NCI-H446 treated with DMSO at 0.1 percent for 48 hours (cell line): ENCODE measurements at places on chromosomes 3 and 15.

DNA sequence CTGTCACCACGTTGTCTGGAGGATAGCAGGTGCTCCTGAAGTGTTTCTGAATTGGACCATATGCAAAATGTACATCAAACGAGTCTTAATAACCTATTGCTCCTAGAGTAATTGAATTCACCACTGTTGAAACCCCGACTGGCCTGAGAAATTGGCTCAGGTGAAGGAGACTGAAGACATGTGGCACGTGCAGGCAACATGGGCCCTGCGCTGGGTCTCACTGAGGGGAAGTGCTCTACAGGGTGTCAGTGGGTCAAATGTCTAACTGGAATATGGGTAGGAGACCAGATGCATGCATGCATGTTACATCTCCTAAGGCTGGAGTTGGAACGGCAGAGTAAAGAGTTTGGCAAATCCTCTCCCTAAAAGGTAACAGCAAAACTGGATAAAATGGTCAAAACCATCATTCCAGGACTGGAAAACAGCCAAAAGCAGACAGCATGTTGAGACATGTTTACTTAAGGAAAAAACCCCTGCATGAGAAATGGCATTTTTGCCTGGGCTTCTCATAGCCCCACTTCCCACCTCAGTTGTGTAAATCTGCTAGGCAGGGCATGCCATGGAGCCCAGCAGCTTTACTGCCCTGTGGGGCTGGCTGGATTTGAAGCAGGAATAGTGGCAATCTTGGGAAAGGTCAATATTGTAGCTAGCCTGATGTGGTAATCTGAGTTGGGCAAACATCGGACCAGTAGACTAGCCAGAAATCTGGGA lies 131.3 kb downstream of the TJP1 start:
- no peak for DNase-seq

GRCh38 chr3:101819649-101820206 lies 29.6 kb upstream of the NFKBIZ start:
- DNase-seq: no peak

GRCh38 chr15:63070681-63071129 lies 28.2 kb downstream of the TPM1 start:
- DNase-seq: no peak

- DNase-seq: no peak
These were observed 99.3 kb downstream of the BDH1 start for GRCh38 chr3:197456261-197457091.

DNA sequence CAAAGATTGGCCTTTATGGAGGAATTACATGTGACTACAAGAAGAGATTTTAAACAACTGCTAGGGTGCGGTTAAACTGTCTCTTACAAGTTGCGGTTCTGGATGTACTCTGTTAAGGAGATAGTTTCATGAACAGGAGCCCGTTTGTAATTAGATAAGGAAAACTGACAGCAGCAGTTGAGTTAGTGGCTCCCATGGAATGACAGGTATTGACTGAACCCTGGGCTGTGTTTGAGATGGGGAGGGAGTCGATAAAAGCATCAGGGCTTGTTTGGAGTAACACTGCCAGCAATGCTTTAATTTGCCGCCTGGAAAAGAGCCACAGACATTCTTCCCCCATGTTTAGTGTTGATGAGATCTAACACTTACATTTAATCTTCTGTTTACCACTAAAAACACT lies 139.9 kb downstream of the ROBO2 start:
- no peak for DNase-seq

DNA sequence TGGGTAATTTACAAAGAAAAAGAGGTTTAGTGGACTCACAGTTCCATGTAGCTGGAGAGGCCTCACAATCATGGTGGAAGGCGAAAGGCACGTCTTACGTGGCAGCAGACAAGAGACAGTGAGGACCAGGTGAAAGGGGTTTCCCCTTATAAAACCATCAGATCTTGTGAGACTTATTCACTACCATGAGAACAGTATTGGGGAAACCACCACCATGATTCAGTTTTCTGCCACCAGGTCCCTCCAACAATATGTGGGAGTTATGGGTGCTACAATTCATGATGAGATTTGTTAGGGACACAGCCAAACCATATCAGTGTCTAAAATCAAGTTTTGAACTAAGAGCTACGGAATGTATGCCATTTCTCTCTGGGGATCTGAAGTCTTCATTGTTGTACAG lies 354.8 kb upstream of the C2CD4B start:
- no peak for DNase-seq

DNA sequence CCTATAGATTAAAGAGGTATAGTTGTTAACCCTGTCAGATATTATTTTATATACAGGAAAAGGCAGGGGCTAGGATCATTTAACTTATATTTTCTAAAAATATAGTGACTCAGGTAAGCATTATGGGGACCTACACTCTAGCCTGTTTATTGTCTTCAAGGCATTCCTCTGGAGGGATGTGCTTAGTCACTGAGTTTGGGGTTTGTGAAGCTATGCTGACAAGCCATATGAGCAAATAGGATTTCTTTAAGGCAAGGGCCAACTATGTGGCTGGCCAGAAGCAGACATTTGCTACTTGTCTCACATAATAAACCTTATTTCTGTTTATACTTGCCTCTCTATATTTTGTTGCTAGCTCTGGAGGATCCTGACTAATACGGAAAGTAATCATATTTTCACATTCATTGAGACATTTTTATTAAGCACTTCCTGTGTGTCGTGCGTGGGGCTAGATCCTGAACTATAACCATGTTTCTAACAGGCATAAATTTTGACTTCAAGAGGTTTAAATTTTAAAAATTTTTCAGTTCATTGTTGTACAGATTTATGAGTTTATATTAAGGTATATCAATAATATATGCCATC lies 153.4 kb downstream of the OTOL1 start:
- no peak for DNase-seq

DNA sequence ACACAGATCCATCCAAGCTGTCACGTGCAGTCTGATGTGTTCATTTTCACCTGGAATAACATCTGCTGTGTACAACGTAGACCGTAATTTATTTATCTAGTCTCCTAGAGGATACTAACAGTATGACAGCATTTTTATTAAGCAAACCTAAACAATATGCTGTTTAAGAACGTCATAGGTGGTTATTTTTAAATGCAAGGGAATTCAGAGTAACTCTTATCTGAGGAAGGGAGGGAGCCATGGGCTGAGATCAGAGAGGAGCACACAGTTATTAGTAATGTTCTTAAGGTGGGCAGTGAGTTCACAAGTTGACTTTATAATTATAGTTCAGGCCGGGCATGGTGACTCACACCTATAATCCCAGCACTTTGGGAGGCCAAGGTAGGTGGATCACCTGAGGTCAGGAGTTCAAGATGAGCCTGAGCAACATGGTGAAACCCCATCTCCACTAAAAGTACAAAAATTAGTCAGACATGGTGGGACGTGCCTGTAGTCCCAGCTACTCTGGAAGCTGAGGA lies 193.6 kb downstream of the UACA start:
- no peak for DNase-seq
